CD4-positive, alpha-beta T cell treated with Interleukin-6 for 4 hours (primary cell): ENCODE measurements at places on chromosomes 7 and 10.
A peak's percentile ranks its signal among the peaks of the same experiment; 100 is the strongest.

- DNase-seq = no peak
Observed at GRCh38 chr7:28748933-28749584, 209.1 kb downstream of the TRIL start.

- DNase-seq = no peak
Observed at GRCh38 chr7:44964384-44964830, 14.4 kb downstream of the MYO1G start.

- DNase-seq = no peak
Observed at GRCh38 chr10:89393898-89394297, 1.5 kb downstream of the IFIT1 start.

GRCh38 chr10:21496343-21497176 is 28.9 kb downstream of the SKIDA1 start:
- DNase-seq = peak; percentile 70

- no peak for DNase-seq
Observed at GRCh38 chr7:75631711-75632110, 107.0 kb downstream of the HIP1 start.

GRCh38 chr7:17302575-17303142 is 4.2 kb downstream of the AHR start:
- no peak for DNase-seq

DNA sequence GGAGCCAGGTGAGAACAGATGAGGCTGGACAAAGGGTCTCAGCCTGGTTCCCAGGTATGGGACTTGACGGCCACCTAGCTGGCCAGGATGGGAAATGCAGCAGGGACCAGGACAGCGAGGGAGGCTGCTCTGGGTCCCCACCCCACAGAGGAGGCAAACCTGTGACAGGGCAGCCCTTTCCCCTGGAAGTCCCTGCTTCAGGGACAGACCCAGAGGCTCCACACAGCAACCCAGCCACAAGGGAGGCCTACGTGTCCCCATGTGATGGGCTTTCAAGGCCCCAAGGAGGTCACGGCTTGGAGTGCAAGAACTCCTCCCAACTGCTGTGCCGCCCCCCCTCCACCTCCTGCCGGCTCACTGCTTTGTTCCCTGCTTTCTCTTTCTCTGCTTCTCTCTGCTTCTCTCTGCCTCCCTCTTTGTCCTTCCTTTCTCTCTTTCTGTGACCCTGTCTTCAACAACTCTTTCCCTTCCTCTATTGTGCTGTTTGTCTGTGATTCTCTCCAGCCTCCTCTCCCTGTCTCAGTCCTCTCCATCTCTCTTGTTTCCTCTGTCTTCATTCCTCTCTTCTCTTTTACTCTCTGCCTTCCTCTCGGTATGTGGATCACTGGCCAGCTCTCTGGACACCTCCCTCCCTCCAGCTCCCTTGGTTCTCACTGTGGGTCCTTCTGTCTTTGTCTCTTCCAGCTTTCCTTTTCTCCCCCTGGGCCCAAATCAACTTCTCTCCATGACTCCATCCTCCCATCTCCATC is 9.6 kb upstream of the EIF5AL1 start:
- DNase-seq = no peak

GRCh38 chr7:22248111-22248809 is 108.7 kb downstream of the RAPGEF5 start:
- no peak for DNase-seq

- no peak for DNase-seq
Observed at GRCh38 chr7:116683786-116684185, 11.8 kb downstream of the MET start.

- no peak for DNase-seq
Observed at GRCh38 chr7:95229301-95229700, 95.0 kb downstream of the PON1 start.

DNA sequence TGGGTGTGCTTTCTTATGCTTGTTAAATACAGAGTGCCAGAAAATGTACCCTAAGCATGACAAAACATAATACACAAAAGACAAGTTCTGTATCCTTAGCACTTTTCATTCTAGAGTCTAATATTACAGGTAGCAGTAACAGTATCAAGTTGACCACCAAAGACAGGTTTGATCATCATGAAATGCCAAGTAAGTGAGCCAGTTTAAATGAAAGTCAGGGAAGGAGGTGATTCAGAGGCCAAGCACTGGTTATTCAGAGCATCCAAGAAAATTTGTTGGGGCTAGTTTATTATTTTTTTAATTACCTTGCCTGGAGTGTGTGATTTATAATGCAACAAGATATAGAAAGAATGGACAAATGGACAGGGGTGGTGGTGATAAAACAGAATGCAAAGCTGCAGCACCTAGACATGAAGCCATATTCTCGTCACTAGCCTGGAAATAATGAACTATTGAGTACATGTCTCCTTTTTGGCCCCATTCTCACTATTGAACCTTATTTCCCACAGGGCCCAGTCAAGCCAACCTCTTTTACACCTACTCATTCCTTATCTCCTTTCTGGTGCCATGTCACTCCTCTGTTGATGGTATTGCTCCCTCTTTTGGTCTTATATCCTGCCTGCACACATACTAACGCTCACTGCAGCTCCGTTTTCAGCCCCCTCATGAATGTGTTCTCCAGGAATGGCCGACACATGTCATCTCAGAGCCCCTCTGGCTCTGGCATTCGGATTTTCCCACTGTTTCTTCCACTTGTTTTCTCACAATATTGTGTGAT is 78.6 kb upstream of the GLCCI1 start:
- no peak for DNase-seq

GRCh38 chr7:73899731-73900142 is 38.8 kb downstream of the TMEM270 start:
- DNase-seq = no peak

DNA sequence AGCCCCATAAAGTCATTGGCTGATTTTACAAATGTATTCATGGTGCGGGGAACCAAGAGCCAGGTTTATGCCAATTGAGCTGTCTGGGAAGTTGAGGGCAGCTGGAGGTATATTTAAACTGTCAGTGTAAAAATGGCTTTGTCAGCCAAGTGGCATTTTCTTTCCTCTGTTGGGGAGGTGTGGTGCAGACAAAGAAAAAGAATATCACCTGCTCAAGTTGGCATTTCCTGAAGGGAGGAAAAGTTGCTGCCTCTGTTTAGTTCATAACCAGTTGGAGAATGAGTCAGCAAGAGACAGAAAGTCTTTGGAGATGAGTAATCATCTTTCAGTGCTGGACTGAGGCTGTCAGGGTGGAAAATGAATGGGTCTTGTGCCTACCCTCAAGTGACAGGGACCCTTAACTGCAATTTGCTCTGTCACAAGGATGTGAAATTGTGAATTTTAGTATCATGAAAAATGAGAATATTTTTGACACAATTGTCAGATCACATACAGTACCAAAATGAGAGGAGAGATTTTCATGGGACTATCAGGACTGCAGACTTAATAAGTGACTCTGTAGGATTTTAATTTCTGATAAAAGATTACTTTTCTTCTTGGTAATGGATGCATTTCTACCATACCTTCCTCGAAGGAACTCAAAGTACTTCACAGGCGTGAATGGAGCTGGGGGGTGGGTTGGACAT is 137.3 kb downstream of the ANLN start:
- DNase-seq = no peak

DNA sequence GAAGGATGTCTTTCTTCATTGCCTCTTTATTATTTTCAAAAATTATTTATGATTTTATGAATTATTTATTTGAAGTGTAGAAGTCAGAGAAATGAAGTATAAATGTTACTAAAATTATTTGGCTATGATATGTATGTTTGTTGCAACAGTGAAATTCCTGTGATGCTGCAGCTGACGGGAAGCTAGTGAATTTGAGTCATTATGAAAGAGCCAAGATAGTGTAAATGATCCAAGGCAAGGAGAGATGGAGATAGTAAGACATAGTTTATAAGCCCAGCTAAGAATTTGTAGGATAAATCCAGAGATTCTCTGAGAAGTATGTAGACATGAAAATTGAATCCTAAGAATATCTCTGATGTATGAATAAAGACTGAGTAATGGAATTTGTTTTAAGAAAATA is 30.8 kb downstream of the CASD1 start:
- DNase-seq = no peak
